ENCODE measurements at places on chromosomes 5 and 9. TPM values are rescaled to one million over a fixed set of nuclear protein-coding genes. Genes with fewer than 3 reads are reported as not detected.
A peak's percentile ranks its signal among the peaks of the same experiment; 100 is the strongest.

QRFP gene
- not detected for total RNA-seq

PCDHGA3 gene
- not detected for total RNA-seq

GBGT1 gene
- total RNA-seq, result 7.0 TPM

NMUR2 gene
- total RNA-seq, result not detected

GRCh38 chr9:99666571-99666970, 155.1 kb upstream of the NR4A3 start:
- DNase-seq, result no peak

DNA sequence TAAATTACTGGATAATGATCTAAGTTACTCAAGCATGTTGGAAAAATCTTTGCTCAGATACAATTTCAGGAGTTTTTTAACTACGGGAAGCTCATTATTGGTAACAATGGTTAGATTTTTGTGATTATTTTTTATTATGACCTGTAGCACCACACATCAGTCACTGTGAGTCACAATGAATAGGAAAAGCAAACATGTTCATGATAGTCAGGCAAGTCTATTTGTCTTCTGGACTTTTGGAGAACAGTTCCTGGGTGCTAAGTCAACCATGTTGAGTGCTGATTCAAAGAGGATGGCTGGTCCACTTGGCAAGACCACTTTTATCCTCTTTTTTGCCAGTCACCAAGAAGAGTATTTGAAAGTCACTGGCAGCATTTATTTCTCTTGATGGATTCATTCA, 403.2 kb downstream of the KIF4B start:
- DNase-seq, result no peak

- DNase-seq, result no peak
Measured at GRCh38 chr9:79165020-79165780, 406.6 kb upstream of the TLE4 start.

GRCh38 chr5:32471784-32472183, 27.2 kb upstream of the ZFR start:
- no peak for DNase-seq

- DNase-seq, result no peak
Measured at GRCh38 chr5:140371356-140372151, 11.6 kb downstream of the SLC4A9 start.

- DNase-seq, result no peak
Measured at GRCh38 chr5:19175776-19176570, 812.0 kb downstream of the CDH18 start.

GRCh38 chr5:167096816-167097215, 1194.6 kb upstream of the WWC1 start:
- no peak for DNase-seq

GRCh38 chr5:53355316-53355715, 125.1 kb upstream of the FST start:
- DNase-seq, result no peak

DNA sequence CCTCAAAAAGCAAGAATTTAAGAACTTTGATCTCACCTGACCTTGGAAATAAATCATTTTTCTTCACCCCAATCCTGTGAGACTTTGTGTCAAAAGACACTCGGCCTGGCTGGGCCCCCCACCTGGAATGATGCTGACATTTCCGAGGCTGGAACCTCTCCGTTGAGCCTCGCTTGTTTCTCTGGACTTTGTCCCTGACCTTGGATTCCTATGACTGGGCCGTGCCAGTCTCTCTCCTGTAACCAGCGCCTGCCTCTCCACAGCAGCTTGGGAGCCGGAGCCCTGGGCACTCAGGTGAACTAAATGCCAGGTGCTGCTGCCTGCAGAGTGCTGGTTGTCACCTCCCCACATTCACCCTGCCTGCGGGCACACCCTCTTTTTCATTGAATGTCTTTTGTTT, 62.7 kb downstream of the RETREG1 start:
- DNase-seq, result peak; percentile 75

GRCh38 chr5:77960863-77961396, 184.8 kb upstream of the TBCA start:
- no peak for DNase-seq

DNA sequence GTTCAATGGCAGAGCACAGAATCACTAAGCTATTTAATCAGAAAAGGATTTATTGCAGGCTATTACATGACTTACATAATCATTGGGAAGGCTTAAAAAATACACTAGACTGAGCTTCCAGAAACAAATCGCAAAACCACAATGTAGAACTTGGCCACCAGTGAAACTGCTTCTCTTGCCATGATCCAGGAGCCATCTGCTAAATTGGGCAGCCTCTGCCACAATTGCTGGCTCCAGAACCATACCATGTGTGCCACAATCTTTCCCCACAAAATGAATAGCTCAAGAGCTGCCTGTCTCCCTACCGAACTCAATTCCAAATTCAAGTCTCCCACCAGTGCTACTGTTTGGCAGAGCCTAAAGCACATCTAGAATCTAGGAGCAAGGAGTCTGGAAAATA, 9.8 kb upstream of the ERAP1 start:
- DNase-seq, result no peak

GRCh38 chr5:146306838-146307237, 31.8 kb upstream of the POU4F3 start:
- DNase-seq, result no peak

- peak; percentile 42 for DNase-seq
Measured at GRCh38 chr5:134511796-134512660, 13.4 kb upstream of the JADE2 start.

- DNase-seq, result no peak
Measured at GRCh38 chr5:20446121-20446520, 458.1 kb upstream of the CDH18 start.

DNA sequence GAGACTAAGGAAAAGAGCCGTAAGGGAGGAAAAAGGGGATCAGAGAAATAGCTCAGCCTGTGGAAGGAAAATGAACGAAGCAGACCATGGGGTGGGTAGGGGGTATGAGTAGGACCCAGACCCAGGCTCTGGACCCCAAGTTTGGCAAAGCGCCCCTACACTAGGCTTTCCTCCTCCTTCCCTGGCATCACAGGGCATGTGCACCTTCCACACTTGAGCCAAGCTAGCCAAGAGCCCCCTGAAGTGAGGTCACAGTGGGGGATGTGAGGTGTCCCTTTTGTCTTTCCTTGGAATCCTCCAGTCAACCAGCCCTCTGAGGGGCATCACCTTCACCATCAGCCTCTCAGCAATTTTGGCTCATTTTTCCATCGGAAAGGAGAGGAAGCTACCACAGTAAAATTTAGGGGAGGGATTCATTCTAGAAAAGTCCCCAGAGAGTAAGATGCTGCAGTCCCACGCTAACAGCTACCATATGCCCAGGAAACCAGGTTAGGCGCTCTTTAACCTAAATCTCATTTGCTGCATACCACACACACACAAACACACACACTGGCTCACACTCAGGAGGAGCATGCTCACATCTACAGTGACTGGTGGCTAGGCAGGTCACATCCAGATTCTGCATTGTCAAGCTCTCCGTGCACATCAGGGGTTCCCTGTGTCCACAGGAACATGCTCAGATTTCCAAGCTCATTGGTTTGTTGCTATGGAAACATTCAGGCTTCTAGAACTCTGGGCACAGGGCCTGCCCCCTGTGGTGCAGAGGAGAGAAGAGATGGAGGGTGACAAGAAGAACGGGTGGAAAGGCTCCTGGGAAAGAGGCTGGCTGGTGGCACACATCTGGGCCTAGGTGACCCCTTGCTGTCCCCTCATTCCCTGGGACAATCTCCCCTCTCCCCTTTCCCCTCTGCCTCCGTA, 9.9 kb downstream of the REEP2 start:
- no peak for DNase-seq

- DNase-seq, result no peak
Measured at GRCh38 chr9:88530051-88530450, 4.9 kb upstream of the NXNL2 start.

DNA sequence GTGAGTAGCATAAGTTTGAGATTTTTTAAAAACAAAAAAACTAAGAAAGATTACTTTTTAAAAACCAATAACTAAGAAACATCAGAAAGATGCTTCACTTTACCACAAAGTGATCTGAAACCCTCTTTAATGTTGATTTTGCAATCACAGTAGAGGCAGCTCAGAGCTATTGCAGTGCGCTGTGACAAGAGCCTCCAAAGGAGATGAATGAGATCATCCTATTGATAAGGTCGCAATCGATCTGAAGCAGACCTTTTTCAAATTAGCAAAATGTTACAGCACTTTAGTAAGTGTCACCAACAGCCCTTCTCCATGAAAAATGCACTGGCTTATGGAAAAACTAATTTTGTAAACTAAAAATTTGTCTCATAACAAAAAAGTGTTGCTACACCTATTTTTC, 284.6 kb upstream of the EFNA5 start:
- no peak for DNase-seq
